Mononuclear cell (primary cell): ENCODE measurements at places on chromosomes 3 and 15. TPM values are rescaled to one million over a fixed set of nuclear protein-coding genes. Genes with fewer than 3 reads are reported as not detected.

BUB1B gene
- 2.7 TPM for total RNA-seq

SYNPR gene
- not detected for total RNA-seq

NAALADL2 gene
- total RNA-seq: 1.3 TPM

SENP7 gene
- 37.2 TPM for total RNA-seq

TM4SF4 gene
- not detected for total RNA-seq

NLGN1 gene
- 0.10 TPM for total RNA-seq

IQCF5 gene
- total RNA-seq: not detected

LTF gene
- total RNA-seq: 0.52 TPM

SMCO1 gene
- total RNA-seq: not detected

SAMD7 gene
- total RNA-seq: not detected

MKRN3 gene
- total RNA-seq: 1.6 TPM

CNTN6 gene
- 0.21 TPM for total RNA-seq

ACTRT3 gene
- not detected for total RNA-seq

C3orf22 gene
- not detected for total RNA-seq

CPN2 gene
- total RNA-seq: not detected

ARGFX gene
- total RNA-seq: not detected

FBXO40 gene
- total RNA-seq: under 0.01 TPM

GOLGA8G gene
- total RNA-seq: not detected

CYP1A2 gene
- not detected for total RNA-seq

OR5K2 gene
- not detected for total RNA-seq

ULK4 gene
- 42.5 TPM for total RNA-seq

LIPC gene
- total RNA-seq: 0.73 TPM

ZPLD1 gene
- not detected for total RNA-seq

PRR20G gene
- not detected for total RNA-seq

PPP1R2 gene
- total RNA-seq: 365 TPM

MELTF gene
- total RNA-seq: 9.1 TPM

MAP6D1 gene
- 3.8 TPM for total RNA-seq

FBN1 gene
- total RNA-seq: 0.52 TPM

ZBED2 gene
- total RNA-seq: not detected

SLC9C1 gene
- total RNA-seq: 0.10 TPM

GATA2 gene
- total RNA-seq: 2.9 TPM

XYLB gene
- total RNA-seq: 0.63 TPM

KLF15 gene
- not detected for total RNA-seq

RNU5B-1 gene
- not detected for total RNA-seq

CLDN16 gene
- total RNA-seq: 0.10 TPM

SOX14 gene
- not detected for total RNA-seq

VEPH1 gene
- 8.8 TPM for total RNA-seq

TRH gene
- 0.10 TPM for total RNA-seq

SEMA3F gene
- total RNA-seq: 0.42 TPM

NR2E3 gene
- total RNA-seq: not detected
